ENCODE measurements at places on chromosomes 3 and 15.
A peak's percentile ranks its signal among the peaks of the same experiment; 100 is the strongest.

- DNase-seq: no peak
These were observed 37.8 kb downstream of the CD47 start for GRCh38 chr3:108053067-108053466.

DNA sequence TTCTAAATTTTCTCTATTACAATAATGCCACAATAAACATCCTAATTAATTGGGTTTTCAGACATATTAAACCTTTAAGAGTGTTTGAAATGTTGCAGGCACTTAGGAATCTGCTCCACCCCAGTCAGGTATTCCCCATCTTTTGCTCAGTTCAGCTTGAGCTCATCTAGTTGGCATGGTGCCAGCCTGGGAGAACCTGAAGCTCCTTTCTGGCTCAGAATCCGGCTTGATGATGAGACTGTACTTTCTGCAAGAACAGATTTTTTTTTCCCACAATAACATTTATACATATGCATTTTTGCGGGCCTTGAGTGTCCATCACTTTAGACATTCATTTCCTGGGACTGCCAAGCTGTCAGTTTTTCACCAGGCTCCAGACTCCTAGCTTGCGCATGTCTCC lies 7.7 kb upstream of the OXSR1 start:
- no peak for DNase-seq

DNA sequence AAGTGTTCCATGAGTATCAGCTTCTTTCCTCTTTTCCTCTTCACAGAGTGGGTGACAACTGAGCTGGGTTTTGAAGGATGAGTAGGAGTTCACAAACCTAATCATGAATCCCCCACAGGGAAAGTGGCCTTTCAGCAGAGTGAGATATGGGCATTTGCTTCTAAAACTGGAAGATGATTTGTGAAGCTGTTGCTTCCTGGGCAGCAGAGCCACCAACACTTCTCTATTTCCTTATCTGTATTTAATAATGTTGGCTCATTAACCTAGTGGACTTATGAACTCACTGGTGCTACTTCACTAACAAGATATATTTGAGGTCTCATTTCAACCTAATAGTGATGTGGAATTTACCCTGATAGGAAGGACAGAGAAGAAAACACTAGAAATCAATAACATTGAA lies 152.8 kb downstream of the SYNPR start:
- DNase-seq: no peak

- no peak for DNase-seq
These were observed 119.0 kb upstream of the LPP start for GRCh38 chr3:188034989-188035388.

GRCh38 chr3:129699199-129699598 lies 92.7 kb upstream of the PLXND1 start:
- no peak for DNase-seq

DNA sequence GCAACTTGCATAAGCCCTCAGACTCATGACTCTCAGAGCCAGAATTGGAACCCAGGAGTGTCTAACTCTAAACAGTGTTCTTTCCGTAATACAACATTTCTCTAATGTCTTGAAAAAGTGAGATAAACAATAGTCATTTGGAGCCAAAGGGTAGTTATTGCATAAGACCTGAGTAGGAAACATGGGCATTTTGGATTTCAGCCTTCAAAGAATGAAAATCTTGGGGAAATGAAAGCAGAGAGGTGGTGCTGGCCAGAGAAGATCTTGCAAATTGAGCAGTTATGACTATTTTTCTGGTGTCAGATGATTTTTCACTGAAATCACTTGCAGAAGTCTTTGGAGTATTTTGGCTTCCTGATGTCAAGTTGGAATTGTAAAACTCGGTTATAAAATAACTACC lies 379.4 kb downstream of the DIPK2A start:
- no peak for DNase-seq

- peak; percentile 30 for DNase-seq
These were observed 7.8 kb downstream of the MFSD1 start for GRCh38 chr3:158809642-158810041.

- DNase-seq: no peak
These were observed 118.6 kb downstream of the ANO10 start for GRCh38 chr3:43503067-43503728.

DNA sequence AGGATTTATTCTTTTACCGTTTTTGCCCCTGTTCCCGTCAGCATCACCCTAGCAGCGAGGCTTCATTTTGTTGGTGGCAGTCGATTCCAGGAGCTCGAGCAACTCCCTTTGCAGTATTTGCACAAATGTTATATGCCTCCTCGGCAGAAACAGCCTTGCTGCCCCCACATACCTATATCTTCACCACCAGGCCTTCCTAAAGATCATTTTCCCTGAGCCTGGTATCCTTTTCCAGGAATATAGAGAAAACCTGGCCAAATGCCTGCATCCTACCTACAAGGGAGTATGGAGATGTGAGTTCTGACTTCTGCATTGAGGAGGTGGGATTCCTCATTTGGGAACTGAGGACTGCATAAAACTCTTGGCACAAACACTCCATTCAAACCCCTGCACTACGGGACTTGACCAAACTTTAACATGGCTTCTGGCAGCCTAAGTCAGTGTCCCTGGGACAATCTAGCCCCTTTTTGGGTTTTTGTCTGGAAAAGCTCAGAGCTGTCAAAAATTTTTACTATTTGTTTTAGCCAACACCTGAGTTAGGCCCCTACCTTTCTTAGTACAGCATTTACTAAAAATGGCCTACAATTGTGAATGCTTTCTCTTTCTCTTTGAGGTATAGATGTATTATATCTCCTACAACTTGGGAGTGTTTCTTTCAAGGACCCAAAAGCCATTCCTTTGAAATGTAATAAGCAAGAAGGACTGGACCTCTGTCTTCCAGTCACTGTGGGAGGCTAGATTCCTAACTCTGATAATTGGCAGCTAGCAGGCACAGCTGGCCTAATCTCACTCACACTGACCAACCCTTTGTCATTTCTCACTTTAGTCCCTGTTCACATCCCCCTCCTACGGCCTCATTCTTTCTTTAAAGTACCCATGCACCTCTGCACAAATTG lies 12.1 kb upstream of the UBE2Q2 start:
- DNase-seq: no peak

All from activated naive CD4-positive, alpha-beta T cell treated with anti-CD3 and anti-CD28 coated beads, Interleukin-2, amount 10 ng/mL, durations not matched to agents 7 days and 5 days (primary cell).